GM18507 (cell line): ENCODE measurements at places on chromosomes 2 and 18.
A peak's percentile ranks its signal among the peaks of the same experiment; 100 is the strongest.

GRCh38 chr2:118119761-118120400 lies 31.6 kb downstream of the INSIG2 start:
- DNase-seq = no peak

DNA sequence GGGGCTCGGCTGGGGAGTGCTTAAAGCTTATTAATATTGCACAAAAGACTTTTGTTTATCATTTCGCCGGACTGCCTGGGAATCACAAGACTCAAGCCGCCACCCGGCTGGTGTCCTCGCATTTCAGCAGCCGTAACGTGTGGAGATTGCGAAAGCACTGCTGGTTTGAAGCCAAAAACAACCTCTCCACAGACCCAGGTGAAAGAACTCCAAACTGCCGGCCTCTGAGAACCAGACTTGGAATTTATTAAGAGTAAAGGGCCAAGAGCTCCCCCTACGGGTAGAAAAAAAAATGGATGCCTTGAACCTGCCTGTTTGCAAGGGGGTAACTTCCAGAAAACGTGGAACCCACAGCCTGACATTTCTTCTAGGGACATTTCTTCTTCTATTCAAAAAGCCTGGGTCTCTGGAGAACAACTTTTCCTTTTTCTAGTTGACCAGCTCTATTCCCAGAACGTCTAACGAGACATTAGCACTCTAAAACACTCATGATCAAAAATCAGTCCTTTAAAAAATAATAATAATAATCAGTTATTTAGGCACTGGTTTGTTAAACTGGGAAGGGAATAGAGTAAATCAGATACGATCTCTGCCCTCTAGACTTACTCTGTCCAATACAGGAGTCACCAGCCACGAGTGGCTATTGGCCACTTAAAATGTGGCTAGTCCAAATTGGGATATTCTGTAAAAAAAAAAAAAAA lies 216.3 kb downstream of the C1D start:
- DNase-seq = no peak

GRCh38 chr18:9156604-9157249 lies 20.1 kb downstream of the ANKRD12 start:
- DNase-seq = no peak

DNA sequence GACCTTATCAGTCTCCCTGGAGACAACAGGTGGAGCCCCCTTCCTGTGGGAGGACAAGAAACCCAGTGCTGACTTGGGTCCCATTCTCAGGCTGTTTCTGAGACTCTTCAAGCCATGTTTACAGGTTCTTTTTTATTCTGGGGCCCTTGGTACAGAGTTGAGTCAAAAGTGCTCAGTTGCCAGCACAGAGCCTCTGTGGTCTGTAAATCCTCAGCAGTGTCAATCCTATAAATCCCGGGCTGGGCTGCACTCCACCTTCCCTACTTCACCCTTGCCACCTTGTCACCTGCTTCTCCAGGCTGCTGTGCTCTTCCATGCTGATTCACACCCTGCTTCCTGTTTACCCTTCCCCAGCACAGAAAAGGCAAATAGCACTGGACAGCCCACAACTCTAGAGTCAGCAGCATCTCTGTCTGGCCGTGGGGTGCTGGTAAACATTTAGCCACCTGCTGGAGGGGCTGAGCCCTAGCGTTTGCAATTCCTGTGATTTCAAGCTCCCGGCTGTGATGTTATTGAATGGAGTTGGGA lies 74.7 kb downstream of the TNFRSF11A start:
- no peak for DNase-seq

GRCh38 chr2:25552318-25552717 lies 121.1 kb downstream of the DTNB start:
- no peak for DNase-seq

- DNase-seq = no peak
Observed at GRCh38 chr2:42906557-42907411, 114.4 kb upstream of the HAAO start.

GRCh38 chr2:38317725-38318124 lies 59.3 kb downstream of the ATL2 start:
- no peak for DNase-seq

- no peak for DNase-seq
Observed at GRCh38 chr2:84132370-84132769, 326.7 kb downstream of the SUCLG1 start.

DNA sequence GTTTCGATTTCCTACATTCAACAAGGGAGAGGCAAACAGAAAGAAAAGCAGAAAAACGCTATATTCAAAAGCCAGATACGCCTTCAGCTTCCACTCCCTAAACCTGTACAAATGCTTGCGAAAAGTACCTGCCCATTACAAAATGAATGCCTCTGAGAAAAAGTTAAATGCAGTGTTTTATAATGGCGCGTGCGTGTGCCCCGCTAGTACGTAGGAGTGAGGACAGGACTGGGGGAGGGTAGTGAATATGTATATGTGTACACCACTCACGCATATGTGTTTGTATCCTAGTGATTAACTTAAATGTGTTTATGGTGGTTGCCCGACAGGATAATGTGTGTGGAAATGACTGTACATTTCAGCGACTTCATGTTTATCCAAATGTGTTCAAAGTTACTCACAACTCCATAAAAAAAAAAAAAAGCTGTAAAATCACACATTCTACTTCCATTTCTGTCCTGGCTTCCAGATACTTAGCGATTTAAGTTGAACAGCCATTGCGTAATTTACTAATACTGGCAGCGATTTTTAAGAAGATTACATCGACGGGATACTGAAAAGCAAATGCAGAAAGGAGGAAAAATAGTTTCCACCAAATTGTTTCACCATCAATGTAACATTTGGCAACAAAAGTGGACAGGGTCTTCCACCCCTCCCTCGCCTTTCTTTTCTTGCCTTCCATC lies 1.3 kb downstream of the NEUROD1 start:
- DNase-seq = no peak

- no peak for DNase-seq
Observed at GRCh38 chr2:108128249-108128648, 111.5 kb upstream of the SULT1C3 start.

DNA sequence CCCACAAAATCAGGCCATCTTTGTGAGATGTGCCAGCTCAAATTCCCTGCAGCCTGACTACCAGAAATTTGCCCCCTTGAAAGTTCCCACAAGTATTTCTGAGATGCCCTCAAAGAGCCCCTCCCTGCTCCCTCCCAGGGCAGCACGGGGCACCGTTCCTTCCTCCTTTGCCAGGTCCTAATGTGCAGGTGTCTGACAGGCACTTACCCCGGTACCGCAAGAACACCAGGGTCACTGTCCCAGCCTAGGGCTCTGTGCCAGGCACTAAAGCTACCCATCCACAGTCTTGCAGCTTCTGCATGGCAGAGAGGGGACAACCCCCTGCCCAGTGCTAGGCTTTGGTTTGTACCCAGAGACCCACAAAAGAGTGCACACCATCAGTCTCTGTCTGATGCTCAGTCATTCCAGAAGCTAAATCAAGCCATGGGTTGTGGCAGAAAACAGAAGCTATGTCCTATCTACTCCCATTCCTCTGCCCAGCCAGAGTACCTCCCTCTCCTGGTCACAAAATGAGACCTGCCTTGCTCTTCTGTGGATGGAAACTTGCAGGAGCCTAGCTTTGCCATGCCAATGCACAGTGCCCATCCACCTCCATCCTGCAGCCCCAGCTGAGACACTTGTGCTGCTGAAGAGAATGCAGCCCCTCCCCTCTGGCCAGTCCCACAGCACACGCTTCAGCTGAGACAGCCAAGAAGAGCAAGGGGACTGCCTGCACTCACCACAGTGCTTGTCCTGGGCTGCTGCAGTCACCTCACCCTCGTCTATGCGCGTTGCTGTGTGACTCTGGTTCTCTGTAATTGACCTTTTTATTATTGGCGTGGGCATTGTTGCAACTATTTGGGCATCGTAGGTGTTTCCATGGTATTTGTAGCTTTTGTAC lies 48.7 kb downstream of the INPP5D start:
- DNase-seq = no peak

DNA sequence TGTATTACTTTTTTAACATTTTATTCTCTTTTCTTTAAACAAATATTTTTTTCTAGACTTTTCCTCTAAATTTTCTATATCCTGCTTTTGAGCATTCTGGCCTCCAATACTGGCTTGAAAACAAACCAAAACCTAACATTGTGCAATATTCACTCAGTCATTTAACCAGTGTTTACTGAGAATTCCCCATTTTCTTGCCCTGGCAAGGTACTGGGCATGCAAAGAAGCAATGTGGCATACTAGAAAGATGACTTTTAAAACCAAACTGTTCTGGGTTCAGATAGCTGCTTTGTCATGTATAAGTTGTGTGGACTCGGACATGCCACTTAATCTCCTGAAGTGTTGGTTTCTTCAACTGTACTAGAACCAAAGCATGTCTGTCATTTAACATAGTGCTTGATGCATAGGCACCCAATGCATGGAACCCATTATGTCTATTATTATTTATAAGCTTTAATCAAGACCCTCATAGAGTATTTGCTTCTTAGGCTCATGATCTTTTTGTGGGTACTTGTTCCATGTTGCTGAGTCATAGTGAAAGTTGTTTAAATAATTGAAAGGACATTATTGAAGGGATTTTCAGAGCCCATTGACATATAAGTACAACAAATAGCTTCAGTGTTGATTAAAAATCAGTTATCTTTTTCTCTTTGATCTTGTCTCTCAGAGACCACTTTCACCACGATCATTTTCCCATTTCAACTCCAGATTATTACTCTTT lies 185.4 kb upstream of the OSR1 start:
- no peak for DNase-seq

DNA sequence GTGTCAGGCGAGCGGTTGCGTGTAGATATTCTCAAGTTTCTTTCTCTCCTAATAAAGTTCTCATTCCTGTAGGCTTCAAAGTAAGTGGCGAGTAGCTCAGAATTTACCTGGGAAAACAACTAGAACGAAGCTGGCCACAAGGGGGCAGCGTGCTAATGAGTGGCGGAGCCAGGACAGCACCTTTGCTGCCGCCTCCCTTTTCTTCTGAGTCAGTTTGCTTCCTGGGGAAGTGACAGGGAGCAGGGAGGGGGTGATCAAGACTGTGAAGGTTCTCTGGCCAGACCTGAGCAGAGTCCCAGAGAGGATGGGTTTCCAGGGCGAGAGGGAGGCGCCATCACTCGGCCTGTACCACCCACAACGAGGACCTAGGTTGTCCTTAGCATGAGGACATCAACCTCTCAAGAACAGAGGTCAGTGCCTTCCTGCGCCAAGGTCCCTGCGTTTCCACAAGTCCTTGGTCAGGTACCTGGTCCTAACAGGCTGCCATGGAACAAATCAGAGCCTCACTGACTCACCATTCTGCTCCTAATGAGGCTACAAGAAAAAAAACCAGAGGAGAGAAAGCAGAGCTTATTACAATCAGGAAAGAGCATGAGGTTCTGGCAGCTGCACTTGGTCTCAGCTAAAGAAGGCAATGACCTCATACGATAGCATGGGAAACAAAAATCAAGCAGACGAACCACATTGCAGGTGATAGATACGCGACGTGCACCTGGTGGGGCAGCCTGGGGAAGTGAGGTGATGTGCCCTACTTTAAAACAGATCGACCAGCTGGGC lies 98.7 kb downstream of the PLB1 start:
- DNase-seq = peak; percentile 64

GRCh38 chr2:46308081-46308480 lies 10.9 kb downstream of the EPAS1 start:
- no peak for DNase-seq

DNA sequence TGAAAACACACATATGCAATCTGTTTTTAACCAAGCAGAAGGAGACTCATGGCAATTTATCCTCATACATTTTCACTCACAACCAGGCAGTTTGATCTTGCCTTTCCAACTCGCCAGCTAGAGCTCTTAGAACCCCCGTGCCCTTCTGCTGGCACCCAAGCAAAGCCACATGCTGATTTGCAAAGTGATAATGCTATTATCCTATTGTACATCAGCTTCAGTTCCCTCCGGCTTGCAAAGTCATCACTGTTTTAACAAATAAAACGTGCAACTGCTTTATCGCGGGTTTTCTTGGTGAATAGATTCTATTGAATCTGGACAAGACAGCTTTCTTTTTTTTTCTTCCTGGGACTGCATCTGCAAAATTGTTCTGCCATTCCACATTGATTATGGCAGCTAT lies 314.6 kb downstream of the LNPK start:
- DNase-seq = no peak

DNA sequence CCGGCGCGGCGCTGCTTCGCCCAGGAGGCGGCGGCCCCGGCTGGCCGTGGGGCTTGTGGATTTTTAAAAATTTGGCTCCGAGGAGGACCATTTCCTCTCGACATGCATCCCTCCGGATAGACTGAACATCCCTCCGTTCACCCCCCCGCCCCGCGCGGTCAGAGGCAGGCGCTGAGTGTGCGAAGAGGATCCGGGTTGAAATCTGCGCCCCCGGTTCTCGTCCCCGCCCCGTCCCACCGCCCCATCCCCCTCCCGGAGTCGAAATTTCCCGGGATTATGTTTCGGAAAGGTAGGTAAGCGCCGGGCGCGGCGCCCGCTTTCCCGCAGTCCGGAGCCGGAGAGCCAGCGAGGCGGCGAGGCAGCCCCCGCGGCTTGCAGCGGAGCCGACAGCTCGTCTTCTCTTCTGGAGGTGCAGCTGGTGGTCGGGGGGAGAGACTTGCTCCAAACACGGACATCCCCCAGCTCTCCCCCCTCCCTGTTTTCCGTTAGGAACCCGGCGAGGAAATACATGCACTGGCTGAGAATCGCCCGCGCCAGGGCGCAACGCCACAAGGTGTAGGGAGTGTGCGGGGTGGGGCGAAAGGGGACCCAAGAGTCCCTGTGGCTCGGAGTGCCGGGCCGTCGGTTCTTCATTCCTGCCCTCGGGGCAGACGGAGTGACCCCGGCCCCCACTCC lies at the start of gene PRKCE:
Gene PRKCE (plus strand): TSS at position 261 of the 675 bp plus-strand sequence.
- no peak for DNase-seq

GRCh38 chr18:77161383-77161782 lies 28.8 kb upstream of the MBP start:
- DNase-seq = no peak

GRCh38 chr2:206987810-206988209 lies 48.5 kb downstream of the CPO start:
- no peak for DNase-seq
